Thoracic aorta (tissue), 2 donors: ENCODE measurements at places on chromosomes 5 and 9. TPM values are rescaled to one million over a fixed set of nuclear protein-coding genes. Genes with fewer than 3 reads are reported as not detected.

The PTGDS gene
- 66.1 TPM for total RNA-seq

The TXNDC8 gene
- not detected for total RNA-seq

The EQTN gene
- not detected for total RNA-seq

The AFAP1L1 gene
- 6.8 TPM for total RNA-seq

The PCDHGA9 gene
- 18.6 TPM for total RNA-seq

The IL3 gene
- not detected for total RNA-seq

The CCL21 gene
- not detected for total RNA-seq

The LCN15 gene
- not detected for total RNA-seq

The ADAMTS2 gene
- total RNA-seq = 60.7 TPM

The TERT gene
- total RNA-seq = not detected

The C9orf50 gene
- not detected for total RNA-seq

The CERCAM gene
- total RNA-seq = 120 TPM

The HAVCR1 gene
- 2.0 TPM for total RNA-seq

The AK1 gene
- total RNA-seq = 77.7 TPM

The NRG2 gene
- total RNA-seq = 6.9 TPM

- H3K4me1 ChIP-seq = peaks cover 5% of the 10 kb centered on the region
- no peak overlapping the region for H3K4me3 ChIP-seq
- no peak overlapping the region for H3K27ac ChIP-seq
- H3K27me3 ChIP-seq = no peaks in the 10 kb centered on the region
Observed at GRCh38 chr9:121857928-121858327, 206.5 kb downstream of the DAB2IP start.

GRCh38 chr9:130858739-130859705 is 24.0 kb downstream of the ABL1 start:
- no peaks in the 10 kb centered on the region for H3K27me3 ChIP-seq
- DNase-seq = no peak
- H3K4me3 ChIP-seq = no peak overlapping the region
- H3K27ac ChIP-seq = peak overlapping the region; percentile 67
- H3K4me1 ChIP-seq = peaks cover 11% of the 10 kb centered on the region

- no peak overlapping the region for H3K27ac ChIP-seq
- no peak overlapping the region for H3K4me3 ChIP-seq
- H3K36me3 ChIP-seq = no peaks in the 10 kb centered on the region
- DNase-seq = no peak
- H3K27me3 ChIP-seq = peaks cover 4% of the 10 kb centered on the region
Observed at GRCh38 chr5:93573354-93574351, 7.4 kb downstream of the NR2F1-AS1 start.

DNA sequence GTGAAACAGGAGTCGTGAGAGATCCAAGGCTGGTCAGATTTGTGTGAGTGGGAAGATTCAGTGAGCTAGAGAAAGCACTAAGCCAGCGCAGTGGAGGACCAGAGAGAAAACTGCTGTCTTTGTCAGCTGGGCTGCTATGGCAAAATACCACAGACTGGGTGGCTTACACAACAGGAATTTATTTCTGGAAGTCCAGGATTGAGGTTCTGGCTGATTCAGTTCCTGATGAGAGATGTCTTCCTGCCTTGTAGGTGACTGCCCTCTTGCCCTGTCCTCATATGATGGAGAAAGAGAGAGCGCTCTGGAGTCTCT is 24.2 kb upstream of the ANKRD33B start:
- H3K36me3 ChIP-seq = no peaks in the 10 kb centered on the region
- H3K4me3 ChIP-seq = no peak overlapping the region
- no peak overlapping the region for H3K27ac ChIP-seq
- no peaks in the 10 kb centered on the region for H3K27me3 ChIP-seq

DNA sequence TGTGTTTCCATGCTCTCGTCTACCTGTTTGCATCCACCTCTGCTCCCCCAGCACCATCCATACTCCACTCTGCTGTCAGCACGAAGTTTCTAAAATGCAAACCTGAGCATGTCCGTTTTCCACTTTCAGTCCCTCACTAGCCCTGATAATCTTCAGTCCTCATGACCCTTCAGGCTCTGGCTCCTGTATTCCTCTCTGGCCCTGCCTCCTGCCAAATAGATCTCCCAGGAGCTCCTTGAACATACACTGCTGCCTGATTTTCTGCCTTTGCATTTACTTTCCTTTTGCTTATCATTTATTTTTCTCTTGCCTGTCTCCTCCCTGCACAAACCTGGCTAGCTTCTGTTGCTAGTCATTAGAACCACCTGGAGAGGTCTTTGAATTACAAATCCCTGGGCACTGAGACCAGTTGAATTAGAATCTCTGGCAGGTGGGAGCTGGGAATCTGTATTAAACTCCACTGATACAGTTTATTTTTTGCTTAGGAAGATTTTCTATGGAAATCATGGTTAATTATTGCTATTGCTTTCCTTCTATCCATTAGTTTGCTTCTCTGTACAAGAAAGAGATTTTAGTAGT is 18.5 kb downstream of the ARHGEF28 start:
- no peaks in the 10 kb centered on the region for H3K36me3 ChIP-seq
- H3K4me3 ChIP-seq = no peak overlapping the region
- H3K27me3 ChIP-seq = no peaks in the 10 kb centered on the region
- peaks cover 15% of the 10 kb centered on the region for H3K4me1 ChIP-seq
- H3K27ac ChIP-seq = no peak overlapping the region

DNA sequence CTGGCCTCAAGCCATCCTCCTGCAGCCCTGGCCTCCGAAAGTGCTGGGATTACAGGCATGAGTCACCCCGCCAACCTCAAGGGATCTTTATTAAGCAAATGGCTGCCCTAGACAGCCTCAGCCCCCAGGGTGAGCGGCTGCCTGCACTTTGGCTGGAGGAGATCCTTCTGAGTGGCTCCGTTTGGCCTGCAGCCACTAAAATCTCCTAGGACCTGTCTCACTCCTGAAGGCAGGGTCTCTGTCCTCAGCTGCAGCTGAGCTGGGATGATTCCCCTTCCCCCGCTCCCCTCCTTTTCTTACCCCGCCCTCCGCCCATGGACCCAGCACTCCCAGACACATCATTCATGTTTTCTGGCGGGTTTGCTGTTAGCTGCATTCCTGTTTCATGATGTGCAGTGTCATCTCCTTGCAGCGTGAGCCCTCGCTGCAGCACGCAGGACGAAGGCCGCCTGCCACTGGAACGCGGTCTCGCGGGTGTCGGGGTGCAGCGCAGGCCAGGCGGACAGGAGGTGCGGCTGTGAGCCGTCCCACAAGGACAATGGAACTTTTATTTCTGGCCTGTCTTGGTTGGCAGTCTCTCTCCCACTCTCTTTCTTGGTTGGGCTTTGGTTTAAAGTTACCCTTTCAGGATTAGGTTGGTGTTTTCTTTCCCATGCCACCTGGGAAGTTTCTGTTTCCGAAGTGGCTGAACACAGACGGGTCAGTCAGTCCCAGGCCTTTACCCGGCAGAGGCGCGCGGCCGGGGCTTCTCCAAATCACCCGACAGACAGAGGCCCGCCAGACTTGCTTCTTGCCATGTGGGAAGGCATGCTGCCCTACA is 137.1 kb downstream of the FOXD1 start:
- peak; percentile 30 for DNase-seq
- no peaks in the 10 kb centered on the region for H3K27me3 ChIP-seq
- H3K27ac ChIP-seq = peak overlapping the region; percentile 74
- peak overlapping the region; percentile 54 for H3K4me3 ChIP-seq

DNA sequence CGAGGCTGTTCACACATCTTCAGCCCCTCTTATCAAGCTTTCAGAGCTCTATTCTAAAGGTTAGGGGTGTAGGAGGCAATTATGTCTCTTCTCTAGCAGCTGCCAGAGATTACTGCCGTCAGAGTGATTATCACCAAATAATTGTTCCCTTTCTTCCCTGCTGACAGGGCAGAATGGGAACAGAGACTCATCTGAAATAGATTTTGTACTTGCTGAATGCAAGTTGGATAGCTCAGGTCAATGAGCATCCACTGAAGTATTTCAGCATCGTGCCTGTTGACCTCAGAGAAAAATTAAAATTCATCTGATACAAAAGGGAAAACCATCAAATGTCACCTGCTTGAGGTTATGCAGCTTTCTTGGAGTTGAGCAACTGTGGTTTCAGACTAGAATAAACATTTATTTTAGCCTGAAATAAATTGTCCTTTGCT is 213.7 kb upstream of the MAP3K1 start:
- peaks cover under 1% of the 10 kb centered on the region for H3K4me1 ChIP-seq
- DNase-seq = no peak
- no peak overlapping the region for H3K27ac ChIP-seq
- H3K27me3 ChIP-seq = no peaks in the 10 kb centered on the region
- H3K36me3 ChIP-seq = no peaks in the 10 kb centered on the region

GRCh38 chr5:135576075-135576599 is 2.7 kb downstream of the CXCL14 start:
- H3K36me3 ChIP-seq = no peaks in the 10 kb centered on the region
- no peak for DNase-seq
- H3K27ac ChIP-seq = no peak overlapping the region
- H3K4me1 ChIP-seq = no peaks in the 10 kb centered on the region

DNA sequence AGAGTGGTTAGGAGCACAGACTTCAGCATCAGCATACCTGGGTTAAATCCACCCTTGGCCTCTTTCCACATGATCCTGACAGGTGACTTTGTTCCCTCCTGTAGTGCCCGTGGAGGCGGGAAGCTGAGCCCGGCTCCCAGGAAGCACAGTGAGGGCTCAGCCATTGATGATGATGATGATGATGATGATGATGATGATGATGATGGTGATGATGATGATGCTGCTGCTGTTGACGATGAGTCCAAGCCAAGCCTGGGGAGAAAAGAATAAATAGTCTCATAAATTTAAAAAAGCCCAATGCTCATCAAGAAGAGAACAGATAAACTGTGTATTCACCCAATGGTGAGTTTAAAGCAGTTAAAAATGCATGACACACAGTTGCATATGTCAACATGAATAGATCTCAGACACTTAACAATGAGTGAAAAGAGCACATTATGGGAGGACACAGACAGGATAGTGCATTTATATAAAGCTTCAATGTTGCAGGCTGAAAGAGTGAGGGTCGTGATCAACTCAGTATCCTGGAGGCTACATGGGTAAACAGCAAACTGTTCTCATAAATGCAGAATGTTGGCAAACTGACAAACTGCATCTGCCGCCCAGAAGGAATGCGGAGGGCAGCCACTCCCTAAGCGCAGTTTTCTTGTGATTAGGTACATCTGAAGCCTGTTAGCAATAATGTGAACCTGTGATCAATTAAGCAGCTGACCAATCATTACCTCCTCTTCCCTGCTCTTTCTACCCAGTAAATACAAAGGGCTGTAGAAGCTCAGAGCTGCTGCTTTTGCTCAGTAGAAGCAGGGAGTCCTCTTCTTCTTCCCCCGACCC is 11.7 kb upstream of the CFAP157 start:
- H3K27me3 ChIP-seq = no peaks in the 10 kb centered on the region
- no peak overlapping the region for H3K27ac ChIP-seq
- H3K36me3 ChIP-seq = peaks cover 8% of the 10 kb centered on the region
- H3K4me3 ChIP-seq = no peak overlapping the region
- DNase-seq = no peak

DNA sequence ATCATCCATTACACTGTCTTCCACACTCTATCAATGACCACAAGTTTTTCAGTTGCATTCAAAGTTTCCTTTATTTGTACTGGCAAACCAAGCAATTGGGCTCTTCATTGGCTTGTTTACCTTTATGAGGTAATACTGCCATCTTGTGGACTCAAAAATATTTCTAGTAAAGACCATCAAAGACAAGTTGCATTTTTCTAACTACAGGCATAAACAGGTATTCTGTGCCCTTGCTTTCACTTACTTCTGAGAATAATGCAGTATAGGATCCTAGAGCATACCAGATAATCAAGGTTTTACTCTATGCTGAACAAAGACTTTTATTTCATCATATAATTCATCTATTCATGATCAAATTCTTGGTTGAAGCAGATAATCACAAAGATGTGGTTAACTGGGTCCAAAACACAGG is 173.7 kb upstream of the POU5F2 start:
- no peaks in the 10 kb centered on the region for H3K36me3 ChIP-seq
- H3K4me3 ChIP-seq = no peak overlapping the region
- no peaks in the 10 kb centered on the region for H3K27me3 ChIP-seq
- DNase-seq = no peak

- H3K36me3 ChIP-seq = no peaks in the 10 kb centered on the region
- H3K4me1 ChIP-seq = peaks cover 2% of the 10 kb centered on the region
- no peaks in the 10 kb centered on the region for H3K27me3 ChIP-seq
- DNase-seq = no peak
Observed at GRCh38 chr5:57332361-57332760, 150.2 kb downstream of the ACTBL2 start.

GRCh38 chr5:158164296-158165047 is 305.5 kb upstream of the CLINT1 start:
- no peak for DNase-seq
- no peaks in the 10 kb centered on the region for H3K4me1 ChIP-seq
- no peaks in the 10 kb centered on the region for H3K27me3 ChIP-seq
- no peak overlapping the region for H3K27ac ChIP-seq
- H3K36me3 ChIP-seq = no peaks in the 10 kb centered on the region

- H3K36me3 ChIP-seq = no peaks in the 10 kb centered on the region
- H3K4me3 ChIP-seq = no peak overlapping the region
- H3K27ac ChIP-seq = no peak overlapping the region
- no peaks in the 10 kb centered on the region for H3K27me3 ChIP-seq
- DNase-seq = no peak
Observed at GRCh38 chr5:137496919-137497318, 2.2 kb downstream of the SPOCK1 start.

DNA sequence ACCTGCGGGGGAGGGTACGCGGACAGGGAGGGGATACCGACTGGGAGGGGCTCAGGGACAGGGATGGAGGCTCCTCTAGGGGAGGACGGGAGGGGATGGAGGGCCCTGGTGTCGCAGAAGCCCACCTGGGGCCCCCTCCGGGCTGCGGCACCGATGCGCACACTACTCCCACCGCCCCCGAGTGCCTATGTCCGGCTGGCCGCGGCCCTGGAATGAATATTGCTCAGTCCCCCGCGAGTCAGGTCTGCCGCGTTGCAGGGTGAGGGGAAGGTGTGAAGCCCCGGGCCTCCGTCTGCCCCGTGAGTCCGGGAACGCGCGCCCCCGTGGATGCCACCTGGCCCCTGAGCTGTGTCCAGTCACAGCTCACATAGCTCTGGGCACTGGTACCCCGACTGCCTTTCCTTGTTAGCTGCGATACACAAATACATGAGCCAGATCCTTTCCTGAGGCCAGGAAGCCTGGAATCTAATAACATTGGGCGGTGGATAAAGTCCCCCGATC is 44.5 kb upstream of the PRSS3 start:
- no peaks in the 10 kb centered on the region for H3K27me3 ChIP-seq
- H3K36me3 ChIP-seq = no peaks in the 10 kb centered on the region
- no peaks in the 10 kb centered on the region for H3K4me1 ChIP-seq
- no peak for DNase-seq

DNA sequence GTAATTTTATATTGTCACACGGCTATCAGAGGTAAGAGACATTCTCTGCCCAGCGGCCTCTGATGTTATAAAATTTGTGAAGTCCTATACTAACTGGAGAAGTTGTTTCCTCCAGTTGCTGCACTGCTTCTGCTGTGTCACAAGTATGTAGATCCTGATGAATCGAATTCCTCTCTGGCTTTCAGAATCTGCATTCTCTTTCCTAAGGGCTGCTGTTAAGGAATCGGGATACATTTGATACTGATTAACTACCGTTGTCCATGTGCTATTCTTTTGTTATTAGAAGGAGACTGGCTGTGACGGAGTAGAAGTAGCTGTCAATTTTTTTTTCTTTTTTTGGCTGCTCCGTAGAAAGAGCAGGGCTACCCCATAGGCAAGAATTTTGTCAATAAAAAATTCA is 81.7 kb upstream of the LRRC70 start:
- no peaks in the 10 kb centered on the region for H3K27me3 ChIP-seq
- no peak overlapping the region for H3K4me3 ChIP-seq
- H3K36me3 ChIP-seq = peaks cover 10% of the 10 kb centered on the region
- no peak overlapping the region for H3K27ac ChIP-seq
- DNase-seq = no peak
